Left renal pelvis (tissue), 4 donors: ENCODE measurements at places on chromosomes 1 and 21. TPM values are rescaled to one million over a fixed set of nuclear protein-coding genes. Genes with fewer than 3 reads are reported as not detected.

- DNase-seq = no peak
These were observed 4.4 kb downstream of the DENND4B start for GRCh38 chr1:153941826-153942725.

NMNAT2 gene
- 3.0 TPM for polyA plus RNA-seq

DNA sequence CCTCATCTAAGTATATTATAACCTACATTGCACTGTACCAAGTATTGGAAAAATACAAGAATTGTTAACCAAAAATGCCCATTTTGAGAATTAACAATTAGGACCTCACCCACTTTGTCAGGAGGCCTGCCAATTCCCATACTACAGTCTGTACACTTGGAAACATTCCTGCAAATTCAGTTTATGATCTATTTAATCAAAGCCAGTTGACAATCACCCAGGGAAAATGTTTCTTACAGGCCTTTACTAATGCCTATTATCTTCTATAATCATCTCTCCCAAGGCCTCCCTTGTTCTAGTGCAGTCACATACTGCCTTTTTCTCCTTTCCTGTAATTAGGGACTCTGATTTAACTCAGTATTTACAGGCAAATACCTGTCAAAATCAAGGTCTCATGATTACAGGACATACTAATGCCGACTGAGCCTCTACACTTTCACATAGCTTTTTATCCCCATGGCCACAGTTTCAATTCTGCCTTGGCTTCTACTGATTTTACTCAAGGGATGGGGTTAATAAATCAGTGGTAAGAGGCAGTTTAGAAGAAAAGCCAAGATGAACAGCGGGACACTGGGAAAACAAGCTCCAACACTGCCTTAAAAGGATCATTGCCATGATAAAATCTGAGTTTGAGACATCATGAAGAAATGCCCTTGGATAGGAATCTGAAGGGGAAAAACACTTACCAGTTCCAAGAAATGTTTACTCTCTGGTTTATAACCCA, 338.7 kb downstream of the VAV3 start:
- no peak for DNase-seq

P3R3URF gene
- not detected for polyA plus RNA-seq

DNA sequence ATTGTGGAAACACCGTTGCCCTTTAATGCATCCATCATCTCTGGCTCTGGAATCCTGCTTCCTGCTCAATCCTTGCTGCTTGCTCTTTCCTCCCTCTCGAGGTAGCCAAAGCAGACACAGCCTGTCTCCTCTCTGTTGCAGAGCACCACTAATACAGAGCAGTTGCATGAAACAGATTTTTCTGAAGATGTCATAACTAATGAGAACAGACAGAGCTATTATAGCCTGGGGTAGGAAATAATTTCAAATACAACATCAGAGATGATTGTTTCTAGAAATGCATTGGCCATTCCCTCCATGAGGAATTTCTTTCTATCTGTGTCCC, 23.3 kb upstream of the ACBD6 start:
- no peak for DNase-seq

DNA sequence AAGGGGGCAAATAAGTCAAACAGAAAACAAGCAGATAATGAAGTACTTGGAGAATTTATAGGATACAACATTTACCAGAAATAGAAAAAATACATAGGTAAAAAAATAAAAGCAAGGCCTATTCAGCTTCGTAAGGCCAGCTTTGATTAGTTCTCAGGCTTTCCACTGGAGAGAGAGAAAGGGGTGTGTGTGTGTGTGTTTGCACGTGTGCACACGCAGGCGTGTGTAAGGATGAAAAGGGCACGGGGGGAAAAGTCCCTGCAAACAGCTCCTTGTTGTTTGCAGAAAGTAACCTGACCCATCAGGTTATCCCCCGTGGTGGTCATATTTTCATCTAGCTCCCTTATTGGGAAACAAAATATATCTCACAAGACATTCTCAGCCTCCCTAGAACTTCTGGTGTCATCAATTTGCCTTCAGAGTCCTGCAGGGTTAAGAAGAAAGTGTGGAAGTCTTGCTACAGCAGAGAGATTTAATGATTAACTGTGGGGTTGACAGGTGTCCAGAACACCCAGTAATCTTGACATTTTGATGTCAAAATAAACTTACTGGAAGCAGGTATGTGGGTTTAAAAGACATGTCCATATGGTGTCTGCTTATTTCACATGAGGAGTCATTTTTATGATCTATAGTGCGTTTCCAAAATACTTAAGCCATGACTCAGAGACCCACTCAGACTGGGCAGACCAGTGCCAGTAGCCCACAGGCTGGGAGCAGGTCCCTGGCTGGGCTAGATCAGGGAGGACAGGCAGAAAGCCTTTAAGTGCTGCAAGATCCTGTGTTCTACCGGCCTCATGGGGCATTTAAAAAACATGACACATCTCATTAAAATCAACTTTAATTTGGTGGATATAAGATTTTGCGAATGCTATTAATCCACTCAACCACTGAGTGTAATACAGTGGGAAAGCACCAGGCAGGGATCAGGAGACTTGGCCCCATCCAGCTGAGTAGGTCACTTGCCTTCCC, 487.6 kb upstream of the CAMK1G start:
- no peak for DNase-seq

DNA sequence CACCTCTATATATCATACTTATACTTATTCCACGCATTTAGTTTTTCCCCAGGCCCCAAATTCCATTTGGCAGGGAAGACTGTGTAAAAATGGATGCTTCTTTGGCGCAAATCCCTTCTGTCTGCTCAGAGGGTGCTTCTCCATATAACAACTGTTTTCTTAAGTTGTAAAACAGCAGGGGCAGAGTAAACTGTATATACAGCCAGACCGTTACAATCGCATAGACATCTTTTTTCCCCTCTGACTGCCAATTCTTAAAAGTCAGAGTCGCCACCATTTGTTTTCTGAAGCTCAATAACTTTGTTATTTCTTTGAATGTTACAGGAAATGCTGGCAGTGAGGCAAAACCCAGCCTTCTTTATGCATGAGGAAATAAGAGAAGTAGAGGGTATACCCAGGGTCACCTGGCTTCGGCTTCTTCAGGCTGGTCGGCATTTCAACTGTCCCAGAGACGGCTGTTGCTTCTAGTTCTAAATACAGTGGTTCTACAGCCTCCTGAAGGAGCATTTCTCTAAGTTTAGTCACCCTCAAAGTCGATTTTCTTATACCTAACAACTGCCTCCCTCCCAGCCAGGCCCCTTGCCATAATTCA, 188.4 kb downstream of the CLIC6 start:
- no peak for DNase-seq

CFHR1 gene
- polyA plus RNA-seq = 0.60 TPM

GRCh38 chr1:224358237-224358636, 1.6 kb downstream of the CNIH4 start:
- no peak for DNase-seq

ST6GALNAC3 gene
- polyA plus RNA-seq = 68.9 TPM

SMIM11 gene
- polyA plus RNA-seq = 7.6 TPM

GRCh38 chr21:42555756-42556438, 42.2 kb downstream of the SLC37A1 start:
- no peak for DNase-seq

MEF2D gene
- polyA plus RNA-seq = 26.6 TPM

- no peak for DNase-seq
These were observed 9.5 kb upstream of the TAS1R2 start for GRCh38 chr1:18868801-18869424.

GRCh38 chr1:155761736-155762405, 73.0 kb downstream of the DAP3 start:
- DNase-seq = no peak
